Kidney (tissue), 22 donors: ENCODE measurements at places on chromosomes 1 and 21.

GRCh38 chr21:46248827-46249226 lies 20.3 kb upstream of the LSS start:
- DNase-seq = no peak

GRCh38 chr1:60227601-60228000 lies 154.0 kb upstream of the C1orf87 start:
- DNase-seq = no peak

DNA sequence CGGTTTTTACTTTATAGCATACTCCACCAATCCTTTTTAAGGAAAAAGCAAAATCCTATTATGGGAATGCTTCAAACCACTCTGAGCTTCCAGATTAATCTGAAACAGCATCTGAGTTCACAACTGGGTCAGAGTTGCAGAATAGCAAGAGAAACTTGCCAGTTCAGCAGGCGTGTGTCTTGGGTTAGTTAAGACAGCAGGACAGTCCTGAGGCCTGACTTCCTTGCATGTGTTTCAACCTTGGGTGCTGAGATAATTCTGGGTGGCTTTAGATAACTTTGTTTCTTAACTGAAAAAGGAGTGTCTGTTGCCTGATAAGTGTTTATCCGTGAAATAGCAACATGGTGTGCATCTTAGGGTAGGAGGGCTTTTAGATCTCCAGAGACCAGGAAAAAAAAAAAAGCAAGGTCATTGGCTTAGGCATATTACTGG lies 169.2 kb downstream of the DHRS3 start:
- peak; percentile 77 for DNase-seq

DNA sequence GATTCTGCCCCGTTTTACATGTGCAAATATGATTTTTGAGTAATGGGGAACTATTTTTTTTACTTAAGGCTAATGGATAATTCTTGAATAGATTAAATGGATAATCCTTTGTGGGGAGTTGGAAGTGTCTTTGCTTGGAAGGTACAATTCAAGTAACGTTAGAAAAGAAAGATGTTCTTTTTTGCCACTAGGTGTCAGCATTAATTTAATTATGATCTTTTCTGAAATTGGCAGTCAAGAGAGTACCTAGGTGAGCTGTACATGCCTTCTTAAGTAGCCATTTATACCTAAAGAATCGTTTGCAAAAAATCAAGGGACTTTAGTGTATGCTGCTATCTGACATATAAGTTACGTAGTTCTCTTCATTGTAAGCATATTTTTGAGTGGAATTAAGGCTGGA lies 2.2 kb downstream of the FBXO28 start:
- DNase-seq = no peak

DNA sequence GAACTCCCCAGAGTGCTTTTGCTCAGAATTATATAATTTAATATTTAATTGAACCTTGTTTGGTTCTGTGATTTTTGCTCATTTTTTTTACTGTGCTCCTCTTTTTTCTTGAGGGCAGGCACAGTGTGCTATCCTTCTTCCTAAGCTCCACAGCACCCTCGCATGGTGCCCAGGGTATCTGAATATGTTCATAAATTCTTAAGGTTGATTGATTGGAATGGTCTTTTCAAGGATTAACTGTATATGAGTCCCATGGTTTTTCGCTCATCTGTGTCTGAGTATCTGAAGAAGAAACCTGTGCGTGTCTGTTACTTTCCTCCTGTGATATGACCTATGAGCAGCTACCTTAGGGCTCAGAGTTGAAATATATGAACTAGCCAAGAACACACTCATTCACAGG lies 393.7 kb downstream of the HLX start:
- DNase-seq = no peak
